ENCODE measurements at places on chromosomes 4 and X.

DNA sequence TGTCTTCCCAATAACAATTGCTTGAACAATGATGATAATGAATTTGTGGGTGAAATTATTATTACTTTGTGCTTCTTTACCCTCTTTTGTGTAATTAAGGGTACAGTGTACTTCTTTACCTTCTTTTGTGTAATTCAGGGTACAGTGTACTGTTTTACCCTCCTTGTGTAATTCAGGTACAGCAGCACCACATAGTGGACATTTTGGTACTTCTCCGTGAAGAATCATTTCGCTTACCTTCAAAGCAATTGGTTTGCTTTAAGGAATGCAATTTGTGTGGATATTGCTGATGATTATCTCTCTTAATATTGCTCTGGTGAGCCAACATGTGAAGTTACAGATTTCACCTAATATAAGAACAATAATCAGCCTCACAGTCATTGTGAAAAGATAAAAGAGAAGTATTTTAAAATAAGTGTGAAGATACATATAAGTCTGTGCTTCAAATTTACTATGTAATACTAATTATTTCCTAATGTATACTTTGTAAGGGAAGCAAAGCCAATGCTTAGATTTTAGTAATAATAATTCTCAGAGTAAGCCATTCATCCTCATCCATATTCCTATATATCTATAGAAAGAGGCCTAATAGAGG is 27.2 kb upstream of the SEC24B start:
- peak; percentile 20 for DNase-seq

GRCh38 chr4:159024266-159024665 is 78.6 kb upstream of the RAPGEF2 start:
- no peak for DNase-seq

DNA sequence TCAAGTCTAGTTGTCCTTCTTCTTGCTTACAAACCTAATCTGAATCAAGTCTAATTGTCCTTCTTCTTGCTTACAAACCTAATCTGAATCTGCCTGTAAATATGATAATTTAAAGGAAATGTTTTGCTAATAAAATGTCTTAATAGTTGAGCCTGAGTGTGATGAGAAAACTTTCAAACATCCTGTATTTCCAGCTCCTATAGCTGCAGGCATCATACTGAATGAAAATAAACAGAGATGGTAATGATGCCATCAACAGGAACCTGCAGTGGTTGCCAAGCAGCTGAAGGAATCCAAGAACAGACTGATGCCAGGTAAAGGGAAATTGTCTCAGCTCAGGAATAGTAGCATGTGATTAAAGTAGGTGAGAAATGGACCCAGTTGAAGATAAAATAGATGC is 156.1 kb upstream of the IRS4 start:
- no peak for DNase-seq

- no peak for DNase-seq
Observed at GRCh38 chrX:40086569-40087335, 11.0 kb downstream of the BCOR start.

DNA sequence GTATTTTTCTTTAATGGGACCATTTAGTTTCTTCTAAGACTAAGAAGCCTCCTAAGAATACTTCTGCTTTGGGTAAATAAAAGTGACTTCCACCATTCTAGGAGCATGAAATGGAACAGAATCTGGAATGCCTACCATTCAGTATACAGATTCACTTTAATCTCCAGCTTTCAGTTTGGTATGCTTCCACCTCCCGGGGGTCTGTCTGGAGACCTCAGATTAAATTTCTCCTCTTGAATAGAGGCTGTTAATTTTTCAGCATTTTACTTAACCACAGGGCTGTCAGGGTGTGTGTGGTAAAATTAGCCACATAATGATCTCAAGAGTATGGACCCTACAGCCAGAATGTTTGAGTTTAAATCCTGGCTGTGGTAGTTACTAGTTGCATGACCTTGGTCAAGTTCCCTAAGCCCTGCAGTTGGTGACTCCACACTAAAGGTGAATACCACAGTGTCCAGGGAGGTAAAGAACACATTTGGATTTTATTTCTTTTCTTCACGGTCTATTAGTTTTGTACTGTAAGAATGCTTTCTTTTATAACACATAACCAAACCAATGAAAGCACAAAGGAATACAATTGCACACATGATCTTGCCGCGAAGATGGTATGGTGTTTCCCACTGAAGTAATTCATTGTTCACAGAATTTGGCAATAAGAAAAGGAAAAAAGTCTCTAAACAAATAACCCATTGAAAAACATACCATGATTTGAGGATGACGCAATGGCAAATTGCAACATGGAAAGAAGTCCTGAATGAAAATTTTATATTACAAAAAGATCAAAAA is 37.3 kb upstream of the TRIM2 start:
- no peak for DNase-seq

- peak; percentile 40 for DNase-seq
Observed at GRCh38 chrX:118726887-118727685, at the start of gene IL13RA1. Gene IL13RA1, plus strand, starts transcription at chrX:118727606. Its CDS starts 33 bp downstream, at chrX:118727639.

DNA sequence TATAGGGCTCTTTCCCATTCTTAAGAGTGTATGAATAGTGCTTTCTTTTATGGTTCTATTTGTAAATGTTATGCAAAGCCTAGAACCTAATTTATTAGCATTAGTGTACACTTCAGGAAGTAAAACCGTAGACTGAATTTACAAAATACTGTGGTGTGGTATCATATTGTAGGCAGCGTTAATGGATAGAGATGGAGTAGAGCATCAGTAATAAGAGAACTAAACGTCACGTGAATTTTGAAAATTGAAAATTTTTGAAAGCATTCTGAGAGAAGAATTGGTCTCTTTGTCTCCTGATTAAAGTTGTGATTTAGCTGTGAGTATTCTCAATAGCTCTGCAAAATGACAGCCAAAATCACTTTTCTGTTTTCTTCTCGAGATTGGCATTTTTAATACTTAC is 2.9 kb downstream of the STIM2 start:
- no peak for DNase-seq
